Liver (tissue), 10 donors: ENCODE measurements at places on chromosomes 7 and 10. TPM values are rescaled to one million over a fixed set of nuclear protein-coding genes. Genes with fewer than 3 reads are reported as not detected.

VIPR2 gene
- polyA plus RNA-seq: not detected

TFR2 gene
- polyA plus RNA-seq: 354 TPM

TECPR1 gene
- polyA plus RNA-seq: 4.8 TPM

UPK3BL1 gene
- polyA plus RNA-seq: 19.9 TPM

ASB10 gene
- polyA plus RNA-seq: not detected

MMP21 gene
- 0.03 TPM for polyA plus RNA-seq

MKX gene
- polyA plus RNA-seq: 3.0 TPM

JCAD gene
- polyA plus RNA-seq: 0.77 TPM

FAM20C gene
- polyA plus RNA-seq: 40.4 TPM

CTTNBP2 gene
- 1.5 TPM for polyA plus RNA-seq

DNA sequence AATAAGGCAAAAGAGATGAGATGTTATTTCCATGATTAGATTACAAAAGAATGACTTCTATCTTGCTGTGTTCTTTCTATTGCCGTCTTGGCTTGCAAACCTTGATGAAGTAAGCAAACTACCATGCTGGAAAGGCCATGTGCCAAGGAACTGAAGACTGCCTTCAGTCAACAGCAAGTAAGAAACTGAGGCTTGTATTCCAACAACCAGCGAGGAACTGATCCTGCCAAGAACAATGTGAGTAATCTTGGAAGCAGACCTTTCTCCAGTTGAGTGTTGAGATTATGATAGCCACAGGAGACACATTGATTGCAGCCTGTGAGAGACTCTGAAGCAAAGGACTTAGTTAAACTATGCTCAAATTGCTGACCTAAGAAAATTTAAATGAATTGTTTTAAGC, 164.6 kb upstream of the GRM3 start:
- no peak for DNase-seq

DNA sequence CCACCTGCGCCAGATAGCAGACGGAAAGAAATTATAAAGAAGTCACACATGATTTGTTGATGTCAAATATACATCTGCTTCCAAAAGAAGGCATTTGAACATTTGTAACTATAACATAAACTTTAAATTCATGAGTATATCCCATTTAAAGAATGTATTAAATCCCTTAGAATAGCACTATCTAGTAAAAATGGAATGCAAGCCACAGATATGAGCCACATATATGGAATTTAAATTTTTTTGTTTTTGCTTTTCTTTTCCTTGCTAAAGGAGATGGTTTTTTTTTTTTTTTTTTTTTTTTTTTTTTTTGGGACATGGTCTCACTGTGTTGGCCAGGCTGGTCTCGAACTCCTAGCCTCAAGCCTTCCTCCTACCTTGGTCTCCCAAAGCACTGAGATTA, 730.8 kb downstream of the PHTF2 start:
- DNase-seq: no peak

DNA sequence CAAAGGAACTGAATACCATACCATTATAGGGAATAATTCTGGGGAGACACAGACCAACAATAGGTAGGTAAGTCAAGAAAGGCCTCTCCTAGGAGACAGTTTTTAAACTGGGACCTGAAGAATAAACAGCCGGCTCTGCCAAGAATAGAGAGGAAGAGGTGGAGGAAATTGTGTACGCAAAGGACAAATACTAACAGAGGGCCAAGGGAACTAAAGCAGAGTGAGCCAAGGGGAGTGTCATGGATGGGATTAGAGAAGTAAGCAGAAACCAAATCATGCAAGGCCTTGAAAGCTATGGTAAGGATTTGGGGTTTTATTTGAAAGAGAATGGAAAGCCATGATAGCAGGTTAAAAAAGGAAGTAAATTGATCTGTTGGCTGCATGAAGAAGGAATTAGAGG, 18.1 kb upstream of the ITGB8 start:
- DNase-seq: no peak

DNA sequence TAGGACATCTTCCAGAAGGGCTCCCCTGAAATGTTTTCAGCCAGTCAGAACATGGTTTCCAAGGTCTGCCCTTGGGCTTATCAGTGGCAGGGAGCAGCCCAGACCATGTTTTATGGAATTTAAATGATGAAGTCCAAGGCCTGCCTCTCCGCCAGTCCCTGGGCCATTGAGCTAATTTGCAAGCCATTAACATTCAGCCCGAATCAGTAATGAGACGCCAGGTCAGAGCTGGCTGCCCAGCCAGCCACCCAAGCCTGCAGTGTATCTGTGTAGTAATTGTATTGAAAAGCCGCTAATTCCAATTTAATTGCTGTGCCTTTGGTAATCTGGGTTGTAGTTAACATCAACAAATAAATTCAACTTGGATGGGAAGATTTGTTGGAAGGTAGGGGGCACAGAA, 131.4 kb downstream of the PAXIP1 start:
- DNase-seq: no peak

GRCh38 chr10:77031531-77032187, 605.9 kb downstream of the KCNMA1 start:
- DNase-seq: no peak

- no peak for DNase-seq
Measured at GRCh38 chr7:105003275-105003674, 10.7 kb upstream of the KMT2E start.

DNA sequence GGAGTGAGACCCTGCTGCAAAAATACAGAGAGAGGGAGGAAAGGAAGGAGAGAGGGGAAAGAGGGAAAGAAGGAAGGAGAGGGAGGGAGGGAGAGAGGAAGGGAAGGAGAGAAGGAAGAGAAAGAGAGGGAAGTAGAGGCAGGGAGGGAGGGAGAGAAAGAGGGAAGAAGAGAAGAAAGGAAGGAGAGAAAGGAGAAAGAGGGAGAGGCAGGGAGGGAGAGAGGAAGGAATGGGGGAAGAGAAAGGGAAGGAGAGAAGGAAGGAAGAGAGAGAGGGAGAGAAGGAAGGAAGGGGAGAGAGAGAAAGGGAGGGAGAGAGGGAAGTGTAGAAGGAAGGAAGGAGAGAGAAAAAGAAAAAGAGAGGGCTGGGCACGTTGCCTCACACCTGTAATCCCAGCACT, 121.7 kb downstream of the TMEM130 start:
- DNase-seq: no peak

DNA sequence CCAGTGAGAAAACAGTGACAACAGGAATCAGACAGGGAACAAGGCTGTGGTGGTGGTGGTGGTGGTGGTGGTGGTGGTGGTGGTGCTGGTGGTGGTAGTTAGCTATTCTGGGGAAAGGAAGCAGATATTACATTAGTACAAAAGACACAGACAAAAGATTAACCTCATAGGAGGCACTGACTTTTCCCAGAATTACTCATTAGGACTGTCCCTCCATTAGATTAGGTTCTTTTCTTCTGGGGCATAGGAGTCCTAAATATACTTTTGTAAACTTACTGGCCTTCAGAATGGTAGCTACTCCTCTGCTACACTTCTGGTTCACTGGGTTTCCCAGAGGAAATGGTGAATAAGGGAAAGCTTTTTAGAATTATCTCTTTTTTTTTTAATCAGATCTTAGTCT, 156.6 kb upstream of the SEMA3D start:
- no peak for DNase-seq

- DNase-seq: no peak
Measured at GRCh38 chr7:131122394-131122793, 205.3 kb upstream of the MKLN1 start.

- peak; percentile 13 for DNase-seq
Measured at GRCh38 chr7:128119036-128119435, 87.8 kb upstream of the LRRC4 start.

DNA sequence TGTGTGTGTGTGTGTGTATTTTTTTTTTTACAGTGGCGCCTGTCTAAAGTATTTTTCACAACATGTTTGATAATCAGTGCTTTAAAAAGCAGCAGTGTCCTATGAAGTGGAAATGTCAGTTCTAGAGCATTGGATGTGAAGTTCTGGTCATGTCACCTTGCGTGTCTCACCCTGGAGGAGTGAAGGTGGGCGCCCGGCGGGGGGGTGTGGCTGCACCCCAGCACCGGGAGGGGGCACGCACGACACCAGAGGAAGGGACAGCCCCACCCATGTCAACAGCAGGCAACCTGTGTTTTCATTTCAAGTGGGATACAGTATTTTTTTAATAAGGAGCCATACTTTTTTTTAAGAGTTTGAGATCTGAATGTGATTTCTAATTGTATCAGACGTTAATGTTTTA, 4.5 kb upstream of the AP5Z1 start:
- DNase-seq: no peak

- no peak for DNase-seq
Measured at GRCh38 chr10:114538181-114538906, 119.7 kb downstream of the ABLIM1 start.

- DNase-seq: no peak
Measured at GRCh38 chr10:64219271-64220025, 698.2 kb downstream of the REEP3 start.

- DNase-seq: no peak
Measured at GRCh38 chr10:29280488-29280840, 8.4 kb upstream of the LYZL1 start.

DNA sequence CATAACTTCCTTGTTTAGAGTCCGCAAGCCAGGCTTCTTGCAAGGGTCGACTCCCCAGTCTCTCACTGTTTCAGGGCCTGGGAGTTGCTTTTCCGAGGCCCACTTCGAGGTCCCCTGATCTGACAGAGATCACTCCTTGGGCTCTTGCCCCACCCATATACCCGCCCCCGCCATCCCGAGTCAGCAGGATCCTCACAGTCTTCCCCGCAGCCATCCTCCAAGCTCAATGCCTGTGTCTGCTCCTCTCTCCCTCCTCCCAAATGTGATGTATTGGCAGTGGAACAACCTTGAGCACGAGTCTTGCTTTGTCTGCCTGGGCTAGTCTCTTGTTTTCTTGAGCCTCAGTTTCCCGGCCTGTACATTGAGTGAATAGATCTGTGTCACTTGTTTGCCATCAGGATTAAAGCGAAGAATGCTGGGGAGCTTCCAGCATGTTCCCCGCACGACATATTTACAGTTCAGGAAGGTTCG, 2.4 kb upstream of the HMX2 start:
- no peak for DNase-seq

DNA sequence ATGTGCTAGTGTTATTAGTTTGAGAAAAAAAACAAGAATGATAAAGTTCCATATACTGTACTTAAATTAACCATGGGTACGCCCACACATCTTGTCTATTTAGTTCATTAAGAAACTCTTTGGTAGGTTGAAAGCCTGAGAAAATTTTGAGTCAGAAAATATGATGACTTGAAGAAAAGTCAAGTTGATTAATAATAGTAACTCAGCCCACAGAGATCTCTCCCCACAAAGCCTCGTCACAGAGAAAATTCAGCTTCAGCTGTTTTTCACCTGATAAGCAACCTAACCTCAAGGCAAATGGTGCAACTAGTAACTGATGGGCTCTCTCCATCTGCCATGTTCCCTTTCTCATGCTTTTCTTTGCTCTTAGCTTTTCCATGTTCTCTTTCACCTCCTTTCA, 1021.6 kb downstream of the GATA3 start:
- no peak for DNase-seq

GRCh38 chr7:137454767-137455166, 111.2 kb upstream of the PTN start:
- no peak for DNase-seq
